Natural killer cell treated with Interleukin-12 subunit alpha and Interleukin-12 subunit beta and Interleukin-15 and Interleukin-18, amount 100 ng/mL, for 72 hours (primary cell): ENCODE measurements at places on chromosomes 4 and X. TPM values are rescaled to one million over a fixed set of nuclear protein-coding genes. Genes with fewer than 3 reads are reported as not detected.

The ACE2 gene
- not detected for total RNA-seq

The PAGE2B gene
- not detected for total RNA-seq

The DSPP gene
- not detected for total RNA-seq

The SNCA gene
- total RNA-seq = 6.2 TPM

The LNX1 gene
- total RNA-seq = not detected

The SPANXN4 gene
- total RNA-seq = not detected

The EDNRA gene
- not detected for total RNA-seq

The CENPI gene
- 38.7 TPM for total RNA-seq

The PFKFB1 gene
- 0.81 TPM for total RNA-seq

The ARHGAP6 gene
- total RNA-seq = 0.14 TPM
